Right lung (tissue), 10 donors: ENCODE measurements at places on chromosomes 13 and 19.

- no peak for DNase-seq
Observed at GRCh38 chr13:49241296-49241695, 6.4 kb upstream of the CDADC1 start.

DNA sequence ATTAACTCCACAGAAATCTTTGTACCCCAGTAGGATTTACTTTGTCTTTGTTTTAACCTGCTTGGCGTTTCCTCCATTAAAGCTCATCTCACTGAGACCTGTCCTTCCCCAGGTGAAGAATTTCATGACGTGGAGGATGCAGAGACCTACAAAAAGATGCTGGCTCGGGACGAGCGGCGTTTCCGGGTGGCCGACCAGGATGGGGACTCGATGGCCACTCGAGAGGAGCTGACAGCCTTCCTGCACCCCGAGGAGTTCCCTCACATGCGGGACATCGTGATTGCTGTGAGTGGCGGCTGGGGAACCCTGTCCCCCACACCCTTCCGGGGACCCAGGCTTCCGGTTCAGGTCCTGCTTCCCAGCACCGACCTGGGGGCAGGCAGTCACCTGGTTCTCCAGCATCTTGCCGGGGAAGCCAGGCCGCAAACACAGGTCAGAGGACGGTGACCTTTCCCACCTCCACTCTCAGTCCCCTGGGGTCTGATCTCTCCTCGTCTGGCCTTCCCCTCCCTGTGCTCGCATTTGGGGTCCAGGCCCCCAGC is 9.2 kb downstream of the RCN3 start:
- no peak for DNase-seq

DNA sequence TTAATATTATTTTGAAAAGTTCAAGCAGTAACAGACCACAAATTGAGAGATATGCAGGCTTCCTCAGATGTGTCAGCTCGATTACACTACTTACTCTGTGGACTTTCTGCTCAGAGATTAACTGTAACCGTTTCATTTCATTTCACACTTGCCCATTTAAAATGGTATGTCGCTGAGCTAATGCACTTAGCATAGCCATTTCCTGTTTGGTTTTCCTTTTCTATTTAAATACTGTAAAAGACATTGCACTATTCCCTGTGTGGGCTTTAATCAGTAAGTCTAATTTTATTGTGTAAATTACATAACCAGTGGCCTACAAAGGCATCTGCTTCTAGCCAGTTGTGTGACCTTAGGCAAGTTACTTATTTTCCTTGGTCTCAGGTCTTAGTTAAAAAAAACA is 237.6 kb downstream of the LACC1 start:
- DNase-seq = no peak

- DNase-seq = no peak
Observed at GRCh38 chr19:47095476-47096099, 18.0 kb downstream of the ZC3H4 start.

GRCh38 chr19:19458110-19458816 is 52.8 kb downstream of the GATAD2A start:
- no peak for DNase-seq

DNA sequence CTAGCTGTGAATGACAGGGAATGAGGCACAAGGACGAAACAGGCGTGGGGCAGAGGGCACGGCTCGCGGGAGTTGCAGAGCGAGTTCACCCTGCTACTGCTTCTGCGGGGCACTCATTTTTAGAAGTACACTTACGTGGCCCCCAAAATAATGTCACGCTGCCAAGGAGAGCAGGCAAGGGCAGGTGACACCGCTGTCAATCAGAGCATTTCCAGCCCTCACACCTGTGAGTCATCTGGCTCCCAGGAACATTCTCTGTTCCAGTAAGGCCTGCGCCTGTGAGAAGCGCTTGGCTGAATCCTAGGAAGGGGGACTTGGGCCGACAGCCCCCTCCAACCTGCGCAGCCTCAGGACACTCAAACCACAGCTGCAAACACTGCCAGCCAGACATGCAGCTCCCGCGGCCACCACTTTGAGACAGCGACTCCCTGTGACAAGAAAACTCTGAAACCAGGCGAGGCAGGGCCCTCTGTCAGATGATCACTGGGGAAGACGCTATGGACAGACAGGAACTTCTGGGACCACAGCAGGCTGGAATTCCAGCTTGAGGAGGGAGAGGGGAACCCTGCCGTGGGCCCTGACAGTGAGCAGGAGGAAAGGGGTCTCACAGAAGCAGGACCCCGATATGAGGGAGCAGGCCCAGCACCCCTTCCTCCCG is 12.7 kb downstream of the DOT1L start:
- no peak for DNase-seq

DNA sequence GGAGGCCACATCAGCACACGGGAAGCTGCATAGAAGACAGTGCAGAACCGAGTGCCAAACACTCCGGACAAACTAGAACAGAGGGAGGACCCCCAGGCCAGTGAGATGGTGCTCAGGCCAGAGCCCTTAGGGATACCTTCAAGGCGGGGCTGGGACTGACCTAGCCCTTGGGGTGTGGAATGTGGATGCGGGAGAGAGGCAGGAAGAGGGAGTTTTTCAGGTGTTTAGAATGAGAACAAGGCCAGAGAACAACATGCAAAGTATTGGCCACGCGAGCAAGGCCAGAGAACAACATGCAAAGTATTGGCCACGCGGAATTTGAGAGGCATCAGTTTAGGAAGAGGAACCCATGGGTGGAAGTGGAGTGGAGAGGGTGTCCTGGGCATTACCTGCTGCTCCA is 65.1 kb upstream of the ATP12A start:
- no peak for DNase-seq

DNA sequence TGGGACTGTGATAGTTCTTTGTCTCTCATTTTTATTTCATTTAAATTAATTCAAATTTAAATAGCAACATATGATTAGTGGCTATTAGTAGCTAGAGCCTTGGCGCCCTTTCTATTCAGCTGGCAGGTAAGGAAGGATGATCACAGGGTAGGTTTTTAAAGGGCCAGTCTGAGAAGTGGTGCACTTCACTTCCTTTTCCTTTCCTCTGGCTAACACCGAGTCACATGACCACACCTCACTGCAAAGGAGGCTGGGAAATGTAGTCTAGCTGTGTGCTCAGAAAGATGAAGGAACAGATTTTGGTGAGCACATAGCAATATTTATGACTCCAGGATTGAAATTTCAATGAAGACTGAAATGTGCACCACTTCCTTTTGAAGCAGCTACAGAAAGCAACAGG is 128.7 kb downstream of the TSHZ3 start:
- no peak for DNase-seq

DNA sequence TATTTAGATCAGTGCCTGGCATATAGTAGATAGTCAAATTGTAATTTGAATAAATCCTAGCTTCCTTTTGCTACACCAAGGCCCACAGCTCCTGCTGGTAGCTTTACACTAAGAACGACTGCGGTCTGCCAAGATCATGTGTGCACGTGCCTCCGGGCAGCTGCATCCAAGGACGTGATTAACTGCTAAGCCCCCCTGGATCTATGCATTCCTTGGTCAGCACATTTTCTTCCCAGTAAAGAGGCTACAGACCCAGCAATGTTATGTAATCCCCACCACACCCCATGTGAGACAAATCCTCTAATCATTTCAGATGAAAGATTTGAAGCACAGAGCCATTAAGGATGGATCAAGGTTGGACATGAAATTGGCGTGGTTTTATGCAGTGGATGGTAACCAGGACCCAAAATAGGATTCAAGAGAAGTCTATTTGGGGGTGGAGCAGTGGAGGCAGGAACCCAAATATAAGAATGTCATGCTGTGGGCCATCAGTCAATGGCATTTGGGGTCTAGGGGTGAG is 65.2 kb upstream of the PEG3 start:
- DNase-seq = no peak

DNA sequence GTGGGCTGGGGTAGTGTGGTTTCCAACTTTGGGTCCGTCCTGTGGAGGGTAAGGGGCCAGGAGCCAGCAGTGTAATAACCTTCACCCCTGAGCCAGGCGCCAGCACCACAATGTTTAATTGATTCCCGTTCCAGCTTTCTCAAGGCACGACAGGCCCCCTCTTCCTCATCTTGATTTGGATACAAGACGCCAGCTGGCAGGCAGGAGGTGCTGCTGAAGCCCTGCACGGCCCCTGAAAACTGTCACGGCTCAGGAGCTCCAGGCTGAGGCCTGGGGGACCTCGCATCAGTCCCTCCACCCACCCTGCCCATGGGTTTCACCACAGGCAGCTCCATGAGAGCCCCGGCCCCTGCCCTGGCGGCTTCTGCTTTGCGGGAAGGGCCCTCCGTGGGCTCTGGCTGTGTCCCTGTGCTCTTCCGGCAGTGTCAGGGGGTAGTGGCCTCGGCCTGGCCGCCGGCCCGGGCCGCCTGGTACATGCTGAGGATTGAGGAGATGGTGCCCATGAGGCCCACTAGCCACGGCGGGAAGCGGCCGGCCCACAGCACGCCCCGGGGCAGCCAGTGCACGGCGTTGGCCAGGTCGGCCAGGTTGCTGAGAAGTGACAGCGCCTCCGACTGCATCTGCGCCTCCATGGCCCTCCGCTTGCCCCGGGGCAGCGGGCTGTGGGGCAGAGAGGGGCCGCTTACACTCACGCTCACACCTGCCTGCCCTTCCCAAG is 11.9 kb downstream of the PEX11G start:
- no peak for DNase-seq
